ENCODE measurements at places on chromosomes 7 and 10. TPM values are rescaled to one million over a fixed set of nuclear protein-coding genes. Genes with fewer than 3 reads are reported as not detected.

The DPYSL4 gene
- 32.5 TPM for total RNA-seq

The SUMF2 gene
- total RNA-seq, result 154 TPM

DNA sequence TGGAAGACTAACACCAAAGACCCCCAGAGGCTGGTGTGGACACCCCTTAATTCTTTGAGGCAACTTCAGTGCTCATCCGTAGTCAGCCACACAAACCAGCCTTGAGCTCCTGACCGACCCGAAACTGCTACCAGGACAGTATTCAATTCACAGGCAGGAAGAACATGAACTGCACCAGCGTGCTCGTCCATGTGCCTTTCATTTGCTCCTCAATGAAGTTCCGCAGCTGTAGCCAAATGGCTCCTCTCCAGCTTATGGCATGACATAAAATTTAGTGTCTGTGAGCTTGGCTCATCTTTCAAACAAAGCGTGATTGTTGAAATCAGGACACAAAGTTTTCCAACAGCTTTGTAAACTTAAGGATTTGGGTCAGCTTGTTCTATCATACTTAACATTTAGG, 144.1 kb upstream of the FAM171A1 start:
- no peak for DNase-seq

DNA sequence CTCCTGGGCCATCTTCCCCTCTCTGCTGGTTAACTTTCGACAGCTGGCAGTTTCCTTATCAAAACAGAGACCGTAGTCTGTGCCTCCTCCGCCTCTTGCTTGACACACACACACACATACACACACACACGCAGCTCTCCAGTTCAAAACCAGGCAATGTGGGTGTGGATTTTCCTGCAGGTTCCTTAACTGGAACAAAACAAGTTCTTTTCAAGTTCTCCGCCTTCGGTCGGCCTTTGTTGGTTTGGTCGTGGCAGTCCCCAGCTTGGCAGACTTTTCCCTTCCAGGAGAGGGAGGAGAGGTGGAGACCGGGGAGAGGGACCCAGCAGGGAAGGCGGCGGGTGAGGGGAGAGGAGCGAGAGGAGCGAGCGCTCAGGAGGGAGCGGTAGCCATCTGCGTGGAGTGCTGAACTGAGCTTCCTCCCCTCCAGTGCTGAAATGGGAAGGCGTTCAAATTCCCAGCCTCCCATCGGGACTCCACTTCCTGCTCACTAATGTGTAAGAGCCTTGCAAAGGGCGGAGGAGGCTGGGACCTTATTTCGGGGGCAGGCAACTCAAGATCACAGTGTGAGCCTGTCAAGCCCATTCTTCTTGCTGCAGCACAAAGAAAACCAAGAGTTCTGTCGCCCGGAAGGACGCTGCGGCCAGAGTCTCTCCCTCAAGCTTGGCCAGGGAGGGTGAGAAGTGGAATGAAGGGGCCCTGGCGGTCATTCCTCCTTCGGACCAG, 120.6 kb downstream of the PRPF18 start:
- peak; percentile 62 for DNase-seq

- no peak for DNase-seq
Measured at GRCh38 chr10:13567030-13567429, 19.7 kb upstream of the PRPF18 start.
